ENCODE measurements at places on chromosomes 1 and 21.

- no peak for DNase-seq
These were observed 4.8 kb upstream of the IL24 start for GRCh38 chr1:206892351-206892984.

DNA sequence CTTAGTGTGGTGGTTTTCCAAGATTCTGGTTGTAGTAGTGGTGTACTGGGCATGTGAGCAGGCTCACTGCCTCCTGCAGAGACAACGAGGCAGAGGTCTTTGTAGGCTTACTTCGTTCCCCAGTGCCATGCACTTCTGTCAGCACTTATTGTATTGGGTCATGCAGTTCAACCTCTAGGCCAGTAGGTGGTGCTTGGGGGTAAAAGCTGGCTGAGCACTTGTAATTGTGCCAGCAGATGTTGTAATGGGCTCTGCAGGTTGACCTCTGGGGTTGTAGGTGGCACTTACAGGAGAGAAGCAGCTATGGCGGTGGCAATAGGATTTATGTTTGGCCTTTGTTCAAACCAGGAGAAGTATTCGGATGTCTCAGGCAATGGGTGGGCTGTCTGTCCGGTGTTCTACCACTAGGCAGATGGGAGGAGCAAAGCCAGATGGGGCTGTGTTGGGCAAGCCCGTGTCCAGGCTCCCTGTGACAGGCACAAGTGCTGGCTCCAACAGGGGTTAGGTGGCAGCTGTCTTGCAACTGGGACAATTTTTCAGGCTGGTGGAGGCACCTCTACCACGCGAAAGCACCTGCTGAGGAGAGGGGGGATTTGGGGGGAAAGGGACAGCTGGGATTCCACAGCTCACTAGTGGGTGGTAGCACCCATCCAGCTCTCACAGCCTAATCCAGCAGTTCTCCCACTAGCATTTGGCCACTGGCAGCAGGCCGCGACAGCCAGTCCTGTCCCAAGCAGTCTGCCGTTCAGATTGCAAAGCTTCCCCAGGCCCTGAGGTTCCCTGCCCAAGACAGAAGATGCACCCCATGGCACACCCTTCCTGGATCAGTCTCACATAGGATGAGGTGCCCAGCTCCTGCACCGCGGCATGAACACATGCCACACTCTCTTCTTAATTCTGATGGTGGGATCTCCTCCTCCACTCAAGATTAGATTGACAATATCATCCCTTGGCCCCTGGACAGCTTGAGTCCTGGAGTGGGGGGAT is 274.5 kb downstream of the CTH start:
- peak; percentile 74 for DNase-seq

GRCh38 chr1:210244746-210245367 is 12.3 kb downstream of the SERTAD4 start:
- no peak for DNase-seq

- DNase-seq: no peak
These were observed 137.0 kb downstream of the LRRC53 start for GRCh38 chr1:74375376-74375775.

DNA sequence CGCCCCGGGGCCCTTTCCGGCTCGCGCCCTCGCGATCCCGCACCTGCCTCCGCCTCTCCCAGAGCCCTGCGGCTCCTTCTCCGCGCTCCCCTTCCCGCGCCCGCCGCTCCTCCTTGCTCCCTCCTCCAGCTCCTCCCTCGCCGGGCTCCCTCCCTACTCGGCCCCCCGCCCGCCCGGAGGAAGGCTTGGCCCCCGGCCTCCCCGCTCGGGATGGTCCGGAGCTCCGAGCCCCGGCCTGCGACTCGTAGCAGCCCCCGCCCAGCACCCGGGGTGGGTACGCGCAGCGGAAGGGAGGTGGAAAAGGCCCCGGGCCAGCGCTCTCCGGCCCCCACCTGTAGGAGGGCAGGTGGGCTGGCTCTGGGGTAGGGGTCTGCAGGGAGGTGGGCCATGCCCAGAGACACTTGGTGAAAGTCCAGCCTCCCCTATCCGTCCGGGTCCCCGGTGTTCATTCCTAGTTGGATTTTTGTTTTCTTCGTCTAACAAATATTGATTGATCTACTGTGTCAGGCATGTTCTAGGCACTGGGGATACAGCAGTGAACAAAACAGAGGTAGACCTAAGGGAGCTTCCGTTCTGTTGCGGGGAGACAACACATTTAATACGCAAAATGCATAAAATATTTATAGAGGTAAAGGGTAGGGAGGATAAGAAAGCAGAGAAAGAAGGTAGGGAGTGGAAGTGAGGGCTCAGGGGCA is at the start of gene HTR1D:
TSS of gene HTR1D (minus strand) at position 82 of the 695 bp plus-strand sequence. CDS start 23,283 bp downstream, outside the sequence.
- peak; percentile 76 for DNase-seq

- no peak for DNase-seq
These were observed 5.7 kb downstream of the PLA2G4A start for GRCh38 chr1:186834399-186834958.

All from posterior vena cava (tissue), 2 donors.